ENCODE measurements at places on chromosomes 5 and 9.

DNA sequence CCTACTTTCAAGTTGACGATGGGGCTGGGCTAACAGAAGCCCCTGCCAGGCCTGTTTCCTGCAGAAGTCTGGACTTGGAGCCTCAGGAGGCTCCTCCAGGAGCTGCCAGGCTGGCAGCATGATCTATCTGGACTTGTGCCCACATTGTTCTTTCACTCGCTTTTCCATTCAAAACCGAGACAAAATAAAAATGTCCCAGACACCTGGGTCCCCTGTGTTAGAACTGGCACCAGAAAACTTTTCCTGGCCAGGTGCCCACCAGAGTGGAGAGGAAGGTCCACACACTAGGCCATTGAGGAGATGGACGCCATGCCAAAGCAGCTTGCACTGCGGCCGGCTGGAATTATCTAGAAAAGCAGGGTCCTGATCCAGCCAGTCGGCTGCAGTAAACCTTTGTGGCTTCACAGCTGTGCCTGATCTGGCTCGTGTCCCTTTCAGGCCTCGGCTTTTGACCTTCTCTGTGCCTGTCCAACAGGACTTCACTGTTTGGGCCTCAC, 78.2 kb downstream of the GCNT1 start:
- peak; percentile 63 for DNase-seq

DNA sequence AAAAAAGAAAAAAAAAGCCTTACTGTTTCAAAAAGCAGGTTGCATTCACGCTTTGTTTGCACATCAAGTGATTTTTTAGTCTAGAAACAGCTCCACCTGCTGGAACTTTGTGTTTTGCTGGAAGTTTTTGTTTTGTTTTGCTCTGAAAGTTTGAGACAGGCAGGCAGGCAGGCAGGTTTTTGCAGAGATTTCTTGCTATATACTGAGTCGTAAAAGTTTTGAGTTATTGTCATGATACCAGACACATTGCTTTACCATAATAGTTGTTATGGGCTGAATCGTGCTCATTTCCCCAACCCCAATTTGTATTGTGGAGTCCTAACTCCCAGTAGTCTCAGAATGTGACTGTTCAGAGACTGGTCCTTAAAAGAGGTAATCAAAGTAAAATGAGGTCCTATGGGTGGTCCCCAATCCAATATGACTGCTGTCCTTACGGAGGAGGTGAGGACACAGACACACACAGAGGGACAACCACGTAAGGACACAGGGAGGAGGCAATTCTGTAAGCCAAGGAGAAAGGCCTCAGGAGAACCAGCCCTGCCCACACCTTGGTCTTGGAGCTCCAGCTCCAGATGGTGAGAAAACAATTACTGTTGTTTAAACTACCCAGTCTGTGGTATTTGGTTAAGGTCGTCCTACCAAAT, 20.9 kb downstream of the OR2Y1 start:
- DNase-seq = no peak

GRCh38 chr5:87845734-87846133, 422.9 kb downstream of the TMEM161B start:
- no peak for DNase-seq

- DNase-seq = no peak
Observed at GRCh38 chr9:76357555-76357954, 36.7 kb downstream of the RFK start.

DNA sequence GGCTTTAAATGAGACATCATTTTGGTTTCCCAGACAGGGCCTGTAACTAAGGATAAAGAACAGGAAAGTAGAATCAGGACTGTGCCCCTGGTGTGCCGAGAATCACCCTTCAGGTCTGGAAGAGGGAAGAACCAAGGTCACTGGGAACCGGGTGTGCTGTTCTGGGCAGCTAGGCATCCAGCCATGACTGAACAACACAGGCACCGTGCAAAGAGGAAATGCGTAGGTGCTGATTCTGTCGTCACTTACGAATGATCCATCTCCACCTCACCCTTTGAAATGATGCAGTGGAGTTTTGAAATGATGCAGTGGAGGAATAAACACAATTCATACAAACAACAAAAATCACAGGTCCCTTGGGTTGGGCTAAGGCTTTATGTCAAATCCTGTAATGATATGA, 64.4 kb downstream of the MAP1B start:
- no peak for DNase-seq

GRCh38 chr5:158947846-158948245, 151.9 kb downstream of the EBF1 start:
- no peak for DNase-seq

GRCh38 chr9:94894094-94894699, 167.7 kb downstream of the AOPEP start:
- no peak for DNase-seq

- DNase-seq = no peak
Observed at GRCh38 chr5:35212122-35212982, 17.9 kb downstream of the PRLR start.

GRCh38 chr5:137649228-137649935, 86.5 kb downstream of the KLHL3 start:
- no peak for DNase-seq

DNA sequence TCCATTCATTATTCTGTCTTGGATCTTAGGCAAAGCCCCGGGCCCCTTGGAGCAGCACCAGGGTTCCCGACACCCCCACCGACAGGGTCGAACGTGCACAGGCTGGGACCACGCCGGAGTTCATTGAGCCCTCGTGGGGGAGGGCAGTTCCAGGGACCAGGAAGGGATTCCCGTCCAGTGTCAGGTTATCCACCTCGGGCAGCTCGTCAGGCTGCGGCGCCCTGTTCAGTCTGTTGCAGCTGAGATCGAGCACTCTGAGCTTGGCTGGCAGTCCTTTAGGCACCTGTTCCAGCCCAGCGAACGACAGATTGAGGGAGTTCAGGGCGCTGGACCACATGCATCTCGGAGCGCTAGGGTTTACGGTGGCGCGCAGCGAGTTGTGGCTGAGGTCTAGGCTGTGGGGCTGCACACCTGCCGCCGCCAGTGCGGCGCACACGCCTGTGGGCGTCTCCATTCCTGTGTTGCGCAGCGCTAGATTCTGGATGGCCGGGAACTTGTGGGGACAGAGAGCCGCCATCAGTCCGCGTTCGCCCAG, 1.1 kb downstream of the CD14 start:
- DNase-seq = no peak

DNA sequence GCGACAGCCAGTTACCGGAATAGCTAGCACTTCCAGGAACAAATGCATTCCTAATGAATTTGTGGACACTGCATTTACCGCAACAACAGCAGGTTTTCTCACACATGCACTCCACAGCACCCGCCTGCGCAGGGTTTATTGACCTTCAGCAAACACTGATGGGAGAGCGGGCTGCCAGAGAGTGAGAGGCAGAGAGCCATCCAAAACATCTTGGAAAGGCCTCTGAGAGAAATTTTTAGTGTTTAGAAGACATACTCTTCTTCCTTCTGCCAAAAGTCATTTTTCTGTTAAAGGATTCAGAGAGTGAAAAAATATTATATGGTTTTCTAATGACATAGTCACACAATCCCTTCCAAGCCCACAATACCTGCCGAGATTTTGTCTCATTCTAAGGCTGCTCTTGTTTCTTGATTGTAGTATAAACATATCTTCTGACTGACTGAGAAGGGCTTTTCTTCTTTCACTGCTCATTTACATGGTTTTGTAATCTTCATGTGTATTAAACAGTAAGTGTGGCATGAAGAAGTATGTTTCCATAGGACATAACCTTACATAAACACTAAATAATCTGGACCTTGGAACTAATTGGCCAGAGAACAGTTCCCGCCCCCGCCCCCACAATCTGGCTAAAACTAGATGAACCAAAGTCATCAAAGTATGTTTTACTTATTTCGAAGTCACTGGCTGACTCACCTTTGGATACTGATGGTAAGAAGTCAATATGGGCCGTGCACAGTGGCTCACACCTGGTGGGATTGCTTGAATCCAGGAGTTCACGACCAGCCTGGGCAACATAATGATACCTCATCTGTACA, 432.5 kb upstream of the MEF2C start:
- DNase-seq = no peak

GRCh38 chr5:34586117-34586885, 69.8 kb upstream of the RAI14 start:
- DNase-seq = no peak

DNA sequence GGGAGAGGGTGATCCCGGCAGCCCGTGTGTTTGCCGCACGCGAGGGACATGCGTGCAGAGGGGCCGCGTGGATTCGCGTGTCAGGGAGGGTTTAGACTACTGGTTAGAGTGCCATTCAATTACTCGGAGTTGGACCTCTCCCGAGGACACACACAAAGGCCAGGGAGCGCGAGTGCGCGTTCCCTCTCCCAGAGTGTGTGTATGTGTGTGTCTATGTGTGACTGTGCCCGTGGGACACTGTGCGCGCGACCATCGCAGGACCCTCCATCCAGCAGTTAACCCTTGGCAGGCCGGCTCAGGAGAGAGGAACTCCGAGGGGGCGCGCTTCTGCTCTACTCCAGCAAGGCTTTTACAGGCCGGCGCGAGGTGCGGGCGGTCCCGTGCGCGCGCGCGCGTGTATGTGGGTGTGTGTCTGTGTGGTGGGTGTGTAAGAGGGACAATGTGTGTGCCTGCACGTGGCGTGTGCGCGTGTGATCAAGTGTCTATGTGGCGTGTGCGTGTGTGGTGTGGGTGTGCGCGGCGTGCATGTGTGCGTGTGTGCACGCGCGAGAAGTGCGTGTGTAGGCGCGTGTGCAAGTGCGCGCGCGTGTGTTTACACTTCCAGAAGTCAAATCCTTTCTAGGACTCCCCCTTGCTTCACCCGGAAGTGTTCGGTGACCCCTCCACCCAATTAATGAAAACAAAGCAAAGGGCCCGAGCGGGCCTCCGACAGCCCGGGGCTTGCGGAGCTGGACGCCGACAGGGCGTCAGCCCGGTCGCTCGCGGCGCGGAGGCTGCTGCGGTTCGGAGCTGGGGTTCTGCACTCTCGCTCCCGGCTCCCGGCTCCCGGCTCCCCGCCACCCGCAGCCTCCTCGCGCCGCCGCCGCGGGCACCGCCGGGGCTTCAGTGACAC, 75.3 kb upstream of the TBCA start:
- no peak for DNase-seq
